ENCODE measurements at places on chromosomes 13 and 19.

- no peak for DNase-seq
These were observed 13.1 kb downstream of the HPN start for GRCh38 chr19:35054626-35055025.

DNA sequence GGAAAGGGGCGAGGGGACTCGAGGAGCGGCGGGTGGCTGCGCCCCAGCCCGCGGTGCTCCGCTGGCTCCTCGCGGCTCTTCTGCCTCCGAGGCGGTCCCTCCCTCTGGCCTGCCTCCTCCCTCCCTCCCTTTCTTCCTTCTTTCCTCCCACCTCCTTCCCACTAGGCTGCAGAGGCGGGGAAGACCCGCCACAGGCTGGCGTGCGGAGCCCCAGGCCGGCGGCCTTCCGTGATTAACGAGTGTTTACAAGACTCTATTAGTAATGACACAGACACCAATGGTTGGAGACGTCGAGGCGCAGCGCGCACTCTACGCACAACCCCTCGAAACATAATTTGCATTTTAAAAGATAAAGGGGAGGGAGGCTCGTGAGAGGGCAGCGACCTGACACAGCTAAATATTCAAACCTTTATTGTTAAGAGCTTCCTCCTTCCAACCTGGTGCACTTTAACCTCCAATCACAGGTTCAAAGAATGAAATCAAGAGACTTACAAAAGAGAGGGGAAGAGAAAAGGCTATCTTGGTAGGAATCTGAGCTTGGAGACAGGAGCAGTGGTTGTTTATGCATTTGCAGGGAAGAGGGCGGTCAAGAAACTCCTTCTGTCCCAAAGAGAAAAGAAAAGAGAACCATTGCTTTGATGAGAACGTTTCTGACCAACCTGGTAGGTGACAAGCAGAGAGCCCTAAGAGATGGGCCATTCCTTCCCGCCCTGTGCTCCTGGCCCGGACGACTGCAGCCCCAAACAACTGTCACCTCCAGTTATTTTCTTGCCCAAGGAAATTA is at the start of gene CDX2:
CDX2 (minus strand) TSS at position 234 of the 784 bp plus-strand sequence. CDS start 309 bp downstream, outside the sequence.
- no peak for DNase-seq

DNA sequence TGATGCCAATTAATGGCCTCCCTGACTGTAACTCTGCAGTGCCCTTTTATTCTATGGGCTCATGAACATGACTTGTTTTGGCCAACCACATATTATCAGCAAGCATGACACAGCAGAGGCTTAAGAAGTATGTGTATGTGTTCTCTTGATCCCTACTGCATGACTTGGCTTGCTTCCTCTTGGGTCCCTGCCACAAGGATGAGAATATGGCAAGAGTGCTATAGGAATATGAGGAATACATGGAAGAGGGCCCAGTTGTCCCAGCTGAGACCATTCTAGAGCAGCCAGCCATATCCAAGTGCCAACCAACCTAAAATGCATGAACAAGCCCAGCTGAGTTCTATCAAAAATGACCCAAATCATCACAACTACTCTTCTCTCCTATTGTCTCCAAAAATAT is 576.7 kb upstream of the PCDH9 start:
- no peak for DNase-seq

DNA sequence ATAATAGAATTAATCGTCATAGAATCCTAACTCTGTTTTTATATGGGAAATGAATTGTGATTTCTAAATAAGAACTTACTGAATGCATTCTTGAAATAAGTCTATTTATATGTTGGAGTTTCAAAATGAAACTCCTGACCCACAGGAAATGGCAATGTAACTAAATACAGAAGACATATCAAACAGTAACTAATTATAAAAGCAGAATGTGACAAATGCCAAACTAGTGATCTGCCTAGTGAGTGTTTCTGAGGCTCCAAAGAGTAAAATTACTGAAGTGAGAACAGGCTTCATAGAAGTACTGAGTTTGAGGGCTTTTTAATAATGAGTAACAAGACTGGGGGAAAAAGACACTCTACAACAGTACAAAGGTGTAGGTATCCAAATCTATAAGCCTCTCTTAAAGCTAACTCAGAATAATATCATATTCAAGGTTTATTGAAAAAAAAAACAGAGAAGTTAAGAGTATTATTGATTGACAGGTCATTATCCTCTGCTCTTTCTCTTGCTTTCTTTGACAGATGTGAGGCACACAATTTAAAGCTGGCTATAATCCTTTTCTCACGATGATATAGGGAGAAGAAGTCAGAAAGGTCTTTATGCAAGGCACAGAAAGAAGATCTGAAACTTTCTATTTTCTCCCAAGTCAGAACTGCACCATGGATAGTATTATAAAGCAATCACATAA is 17.4 kb upstream of the ATXN8OS start:
- DNase-seq, result no peak

- no peak for DNase-seq
These were observed 32.2 kb upstream of the ZNF766 start for GRCh38 chr19:52237197-52237596.

GRCh38 chr13:110661256-110661655 is 44.7 kb downstream of the CARS2 start:
- DNase-seq, result no peak

GRCh38 chr19:14118165-14119051 is 846 bp upstream of the PRKACA start:
- DNase-seq, result no peak

DNA sequence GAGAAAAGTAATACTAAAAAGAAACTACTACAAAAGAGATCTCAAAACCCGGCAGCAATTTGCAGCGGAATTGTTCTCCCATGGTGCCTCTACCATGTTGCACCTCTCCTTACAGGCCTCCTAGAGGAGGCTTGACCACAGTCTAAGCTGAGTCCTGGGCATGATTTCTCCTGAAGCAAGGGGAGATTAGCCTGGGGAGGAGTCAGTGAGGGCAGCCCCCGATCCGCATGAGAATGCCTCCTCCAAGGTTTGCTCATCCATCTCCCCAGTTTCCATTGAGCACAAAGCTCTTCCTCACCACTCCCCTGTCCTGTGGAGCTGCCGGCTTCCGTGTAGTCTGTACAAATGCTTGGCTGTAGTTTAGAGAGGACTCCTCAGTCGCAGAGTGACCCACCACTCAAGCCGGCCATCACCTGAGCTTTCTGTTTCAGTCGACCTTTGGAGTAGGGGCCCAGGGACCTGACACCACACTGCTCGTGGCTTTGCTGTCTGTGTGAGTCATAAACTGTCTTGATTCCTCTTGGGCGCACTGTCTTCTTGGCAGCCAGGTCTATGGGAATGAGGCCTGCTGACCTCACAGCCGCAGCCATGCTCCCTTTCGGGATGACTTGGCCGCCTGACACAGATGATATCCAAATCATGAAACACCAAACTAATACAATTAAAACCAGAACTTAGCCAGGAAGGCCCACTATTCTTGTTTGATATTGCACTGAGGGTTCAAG is 72.3 kb downstream of the C1QTNF9 start:
- no peak for DNase-seq

GRCh38 chr19:30169196-30169900 is 202.8 kb upstream of the ZNF536 start:
- no peak for DNase-seq

All from stimulated activated CD4-positive, alpha-beta T cell treated with anti-CD3 and anti-CD28 coated beads, TNF-alpha, amount 100 ng/mL, for 24 hours (primary cell).